NCI-H2171 (cell line): ENCODE measurements at places on chromosomes 3 and 15.
A peak's percentile ranks its signal among the peaks of the same experiment; 100 is the strongest.

GRCh38 chr3:188339410-188340295 lies 185.7 kb downstream of the LPP start:
- no peak for DNase-seq

DNA sequence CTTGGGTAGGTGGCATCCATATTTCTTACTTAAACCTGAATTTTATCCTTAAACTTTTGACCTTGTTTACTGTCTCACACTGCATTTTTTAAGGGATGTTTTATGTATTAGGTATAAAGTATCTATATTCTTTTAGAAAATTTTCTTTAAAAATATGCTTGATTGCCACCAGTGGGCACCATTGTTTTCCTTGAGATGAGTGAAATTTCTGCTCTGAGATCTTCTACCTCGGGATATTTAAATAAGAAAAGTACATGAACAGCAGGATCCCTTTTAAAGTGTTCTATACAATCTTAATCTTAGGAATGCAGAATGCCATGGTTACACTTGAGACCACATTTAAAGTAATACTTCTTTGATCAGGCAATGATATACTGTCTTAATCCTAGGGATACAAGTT lies 108.7 kb downstream of the SLMAP start:
- DNase-seq, result no peak

DNA sequence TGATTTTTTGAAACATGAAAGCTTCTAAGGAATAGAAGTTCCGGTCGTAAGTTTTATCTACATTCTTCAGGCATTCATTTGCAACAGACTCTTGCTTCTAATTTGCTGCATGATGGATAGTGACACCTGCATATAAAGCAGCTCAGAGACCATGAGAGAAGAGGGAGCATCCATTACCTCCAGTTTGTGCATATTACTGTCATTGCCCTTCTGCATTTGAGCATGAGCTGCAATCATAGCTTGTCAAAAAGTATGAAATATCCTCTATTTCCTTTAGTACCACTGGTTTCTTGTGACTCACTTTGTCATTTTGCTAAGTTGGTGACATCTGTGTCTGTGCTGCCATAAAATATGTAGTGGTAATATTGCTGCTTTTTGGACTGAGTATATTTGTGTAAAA lies 160.1 kb upstream of the STAC start:
- DNase-seq, result no peak

- DNase-seq, result no peak
Measured at GRCh38 chr15:44804298-44805046, 68.1 kb downstream of the TRIM69 start.

DNA sequence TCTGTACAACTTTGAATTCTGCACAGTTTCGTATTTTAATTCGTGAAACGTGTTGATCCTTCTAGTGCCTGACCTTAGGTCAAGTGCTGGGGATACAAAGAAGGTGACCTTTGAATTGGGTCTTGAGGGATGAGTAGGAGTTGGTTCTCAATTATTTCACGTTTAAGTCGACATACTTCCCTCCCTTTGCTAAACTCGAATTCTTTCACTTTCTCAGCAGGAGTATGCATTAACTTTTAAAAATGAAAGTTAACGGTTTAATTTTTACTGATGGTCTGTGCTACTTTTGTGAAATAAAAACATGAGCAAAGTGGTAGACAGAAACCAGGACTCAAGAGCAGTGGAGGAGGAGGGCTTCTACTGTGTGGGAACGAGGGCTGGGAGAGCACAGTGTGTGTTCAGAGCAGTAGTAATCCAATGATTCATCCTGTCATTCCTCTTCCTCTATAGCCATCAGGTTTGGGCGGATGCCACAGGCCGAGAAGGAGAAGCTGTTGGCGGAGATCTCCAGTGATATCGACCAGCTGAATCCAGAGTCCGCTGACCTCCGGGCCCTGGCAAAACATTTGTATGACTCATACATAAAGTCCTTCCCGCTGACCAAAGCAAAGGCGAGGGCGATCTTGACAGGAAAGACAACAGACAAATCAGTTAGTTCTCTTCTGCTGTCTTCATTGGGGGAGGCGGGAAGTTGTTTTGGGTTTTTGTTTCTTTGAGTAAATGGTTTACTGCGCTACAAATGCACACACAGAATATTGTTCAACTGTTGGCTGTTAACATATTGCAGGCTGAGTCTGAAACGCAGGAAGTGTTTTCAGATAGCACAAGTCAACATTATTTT lies 78.6 kb upstream of the TSEN2 start:
- no peak for DNase-seq

DNA sequence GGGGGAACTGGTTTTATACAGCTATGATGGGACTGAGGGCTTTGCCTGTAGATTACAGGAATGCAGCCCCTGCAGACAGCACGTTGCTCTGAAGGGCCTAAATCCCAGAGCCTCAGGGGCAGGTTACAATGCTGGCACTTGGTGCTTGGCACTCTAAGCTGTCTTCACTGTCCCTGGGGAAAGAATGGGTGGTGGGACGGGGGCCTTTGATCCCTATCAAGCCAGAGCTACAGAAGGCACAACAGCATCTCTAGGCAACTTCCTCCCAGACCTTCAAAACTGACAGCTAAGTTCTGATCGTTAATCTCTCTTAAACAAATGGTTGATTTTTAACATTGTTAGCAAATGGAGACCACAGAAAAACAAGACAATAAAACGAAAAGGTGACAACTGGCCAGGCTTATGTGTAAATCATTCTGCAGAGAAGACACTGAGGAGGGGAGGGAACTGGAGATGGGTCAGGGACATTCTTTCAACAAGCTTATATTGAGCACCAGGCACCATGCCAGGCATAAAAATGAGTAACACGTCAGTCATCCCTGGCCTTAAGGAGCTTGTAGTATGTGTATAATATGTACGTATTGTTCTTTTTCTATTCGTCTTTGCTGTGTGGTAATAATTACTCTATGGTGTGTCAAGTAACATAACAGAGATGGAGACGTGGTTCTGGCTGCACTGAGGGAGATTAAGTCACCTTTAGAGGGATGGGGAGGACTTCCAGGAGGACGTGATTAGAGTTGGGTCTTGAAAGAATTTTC lies 49.1 kb downstream of the CA12 start:
- no peak for DNase-seq

GRCh38 chr3:108420926-108421325 lies 89.5 kb downstream of the MYH15 start:
- no peak for DNase-seq

- DNase-seq, result no peak
Measured at GRCh38 chr3:152870027-152870426, 35.1 kb downstream of the P2RY1 start.

DNA sequence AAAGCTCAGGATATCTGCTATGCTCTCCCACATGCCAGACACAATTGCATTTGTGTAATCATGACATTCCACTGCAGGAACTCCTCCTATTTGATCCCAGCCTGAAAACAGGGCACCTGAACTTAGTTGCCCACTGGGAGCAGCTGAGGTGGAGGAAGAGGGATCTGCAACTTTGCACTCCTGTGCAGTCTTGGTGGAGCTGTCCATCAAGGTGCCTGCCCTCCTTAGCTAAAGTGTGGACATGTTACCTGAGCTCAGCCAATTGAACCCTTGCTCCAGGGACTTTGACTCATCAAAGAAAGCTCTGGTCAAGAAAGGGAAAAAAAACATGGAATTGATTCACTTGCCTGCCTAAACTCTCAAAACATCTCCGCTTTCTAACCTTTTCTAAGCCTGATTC lies 33.3 kb upstream of the TUBGCP5 start:
- DNase-seq, result no peak

- no peak for DNase-seq
Measured at GRCh38 chr3:65758876-65759598, 279.7 kb downstream of the MAGI1 start.

- DNase-seq, result no peak
Measured at GRCh38 chr15:58631319-58631718, 118.2 kb downstream of the ADAM10 start.

- no peak for DNase-seq
Measured at GRCh38 chr3:130425484-130425883, 80.0 kb downstream of the COL6A5 start.

GRCh38 chr3:109803274-109803673 lies 465.9 kb upstream of the DPPA4 start:
- no peak for DNase-seq

DNA sequence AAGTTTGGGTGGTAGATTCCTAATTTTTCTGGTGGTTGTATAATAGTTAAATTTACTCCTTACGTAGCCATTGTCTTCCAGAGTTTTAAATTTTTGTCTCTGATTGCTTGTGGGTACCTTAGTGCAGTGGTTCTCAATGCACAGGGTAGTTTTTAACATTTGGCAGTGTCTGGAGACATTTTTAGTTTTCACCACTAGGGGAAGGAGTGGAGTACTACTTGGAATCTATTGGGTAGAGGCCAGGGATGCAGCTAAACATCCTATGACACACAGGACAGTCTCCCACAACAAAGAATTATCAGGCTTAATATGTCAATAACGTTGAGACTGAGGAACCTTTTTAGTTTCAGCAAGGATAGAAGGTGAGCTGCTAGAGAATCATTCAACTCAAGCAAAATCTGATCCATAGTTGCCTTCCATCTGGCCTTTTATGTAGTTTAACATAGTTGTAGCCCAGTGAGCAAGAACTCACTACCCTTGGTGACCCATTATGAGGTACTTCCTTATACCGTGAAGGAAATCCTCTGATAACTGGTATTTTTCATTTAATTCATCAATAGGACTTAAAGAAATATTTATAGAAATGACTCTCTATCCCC lies 8.6 kb upstream of the STX19 start:
- DNase-seq, result peak; percentile 0

- DNase-seq, result no peak
Measured at GRCh38 chr3:65894126-65894525, 144.6 kb downstream of the MAGI1 start.

GRCh38 chr3:16257309-16257708 lies 7.4 kb downstream of the DPH3 start:
- DNase-seq, result no peak

DNA sequence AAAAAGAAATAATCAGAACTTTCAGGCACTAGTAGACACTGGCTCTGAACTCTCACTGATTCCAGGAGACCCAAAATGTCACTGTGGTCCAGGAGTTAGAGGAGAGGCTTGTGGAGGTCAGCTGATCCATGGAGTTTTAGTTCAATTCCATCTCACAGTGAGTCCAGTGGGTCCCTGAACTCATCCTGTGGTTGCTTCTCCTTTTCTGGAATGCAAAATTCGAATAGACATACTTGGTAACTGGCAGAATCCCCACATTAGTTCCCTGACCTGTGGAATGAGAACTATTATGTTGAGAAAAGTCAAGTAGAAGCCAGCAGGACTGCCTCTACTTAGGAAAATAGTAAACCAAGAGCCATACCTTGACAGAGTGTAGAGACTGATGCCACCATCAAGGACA lies 87.3 kb upstream of the OXTR start:
- no peak for DNase-seq

GRCh38 chr3:56720849-56721248 lies 37.8 kb upstream of the TASOR start:
- no peak for DNase-seq

- DNase-seq, result no peak
Measured at GRCh38 chr3:54668236-54668635, 259.6 kb downstream of the LRTM1 start.

DNA sequence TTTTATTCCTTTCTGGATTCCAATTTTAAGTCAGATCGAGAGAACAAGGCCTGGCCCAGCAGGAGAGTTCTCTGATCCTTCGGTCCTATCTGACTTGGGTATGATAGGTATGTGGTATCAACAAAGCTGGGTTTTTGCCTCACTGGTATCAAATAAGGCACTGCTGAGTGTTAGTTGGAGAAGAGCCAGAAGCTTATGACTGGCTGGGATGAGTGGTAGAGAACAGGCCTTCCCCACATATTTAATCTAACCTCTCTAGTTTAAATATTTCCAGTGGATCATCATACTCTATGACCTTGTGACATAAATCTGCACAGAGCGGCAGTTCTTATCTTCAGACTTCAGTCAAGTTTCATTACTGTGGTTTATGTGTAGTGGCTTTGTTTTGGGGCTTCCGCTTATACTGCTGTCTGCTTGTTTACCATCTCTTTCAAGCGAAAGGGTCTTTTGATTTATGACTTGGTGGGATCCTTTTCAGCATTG lies 164.5 kb downstream of the PTPRG start:
- no peak for DNase-seq

DNA sequence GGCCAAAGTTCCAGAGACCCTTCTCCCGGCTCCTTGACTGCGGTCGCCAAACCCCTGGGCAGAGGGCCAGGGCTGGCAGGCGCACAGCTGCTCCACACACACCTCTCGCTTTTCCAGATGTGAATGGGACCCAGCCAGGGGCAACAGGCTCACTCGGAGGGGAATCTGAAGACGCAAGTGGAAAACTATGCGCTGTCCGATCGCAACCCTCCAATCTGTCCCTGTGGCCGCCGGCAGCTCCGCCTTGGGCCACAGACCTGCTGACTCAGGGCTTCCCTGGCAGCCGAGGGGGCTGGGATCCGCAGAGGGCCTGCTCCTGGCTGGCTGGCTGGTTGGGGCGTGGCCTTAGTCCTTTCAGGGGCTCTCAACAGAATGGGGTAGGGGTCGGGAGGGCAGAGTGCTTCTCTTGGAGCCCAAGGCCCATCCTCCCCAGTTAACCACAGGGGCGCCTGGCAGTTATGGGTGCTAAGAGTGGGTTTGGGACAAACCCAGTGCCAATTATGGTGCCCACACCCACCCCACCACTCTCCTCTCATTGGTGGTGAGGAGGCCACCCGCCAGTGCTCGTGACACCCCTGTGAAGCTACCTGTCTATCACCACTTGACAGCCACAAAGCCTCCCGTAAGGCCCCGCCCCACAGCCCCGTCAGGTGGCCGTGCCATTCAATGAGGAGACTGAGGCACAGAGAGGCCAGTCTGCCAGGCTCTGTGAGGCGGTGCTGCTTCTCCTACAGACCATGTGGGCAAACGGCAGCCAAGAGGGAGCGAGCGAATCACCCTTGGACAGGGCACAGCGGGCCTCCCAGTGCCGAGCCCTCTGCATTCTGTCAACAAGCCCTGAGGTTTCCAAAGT lies 53.8 kb downstream of the IQSEC1 start:
- DNase-seq, result no peak

GRCh38 chr15:78944202-78944625 lies 632 bp downstream of the CTSH start:
- DNase-seq, result peak; percentile 5

DNA sequence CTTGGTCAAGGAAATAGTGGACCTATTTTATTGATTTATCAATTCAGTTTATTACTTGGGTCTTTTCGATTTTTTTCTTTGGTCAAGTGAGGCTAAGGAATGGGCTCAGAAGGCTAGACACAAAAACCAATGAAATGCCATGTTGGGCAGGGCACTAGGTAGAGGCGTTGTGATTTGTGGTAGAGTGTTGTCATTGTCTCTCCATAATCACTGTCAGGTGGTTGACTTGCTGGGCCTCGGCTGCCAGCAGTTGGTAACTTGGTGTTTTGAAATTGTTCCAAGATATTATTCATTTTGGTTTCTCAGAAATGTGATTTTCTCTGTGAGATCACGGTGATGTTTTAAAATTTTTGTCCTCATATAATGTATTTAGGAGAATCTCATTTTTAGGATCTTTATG lies 173.6 kb downstream of the KLHL25 start:
- DNase-seq, result no peak

- no peak for DNase-seq
Measured at GRCh38 chr15:78950343-78950742, 5.5 kb upstream of the CTSH start.

- DNase-seq, result no peak
Measured at GRCh38 chr15:92981333-92981732, 81.2 kb downstream of the CHD2 start.

- DNase-seq, result no peak
Measured at GRCh38 chr15:89211678-89212170, 9.7 kb downstream of the RLBP1 start.

GRCh38 chr3:117822416-117822815 lies 1112.8 kb downstream of the TUSC7 start:
- no peak for DNase-seq
